ENCODE measurements at places on chromosomes 16 and 17. TPM values are rescaled to one million over a fixed set of nuclear protein-coding genes. Genes with fewer than 3 reads are reported as not detected.

DNA sequence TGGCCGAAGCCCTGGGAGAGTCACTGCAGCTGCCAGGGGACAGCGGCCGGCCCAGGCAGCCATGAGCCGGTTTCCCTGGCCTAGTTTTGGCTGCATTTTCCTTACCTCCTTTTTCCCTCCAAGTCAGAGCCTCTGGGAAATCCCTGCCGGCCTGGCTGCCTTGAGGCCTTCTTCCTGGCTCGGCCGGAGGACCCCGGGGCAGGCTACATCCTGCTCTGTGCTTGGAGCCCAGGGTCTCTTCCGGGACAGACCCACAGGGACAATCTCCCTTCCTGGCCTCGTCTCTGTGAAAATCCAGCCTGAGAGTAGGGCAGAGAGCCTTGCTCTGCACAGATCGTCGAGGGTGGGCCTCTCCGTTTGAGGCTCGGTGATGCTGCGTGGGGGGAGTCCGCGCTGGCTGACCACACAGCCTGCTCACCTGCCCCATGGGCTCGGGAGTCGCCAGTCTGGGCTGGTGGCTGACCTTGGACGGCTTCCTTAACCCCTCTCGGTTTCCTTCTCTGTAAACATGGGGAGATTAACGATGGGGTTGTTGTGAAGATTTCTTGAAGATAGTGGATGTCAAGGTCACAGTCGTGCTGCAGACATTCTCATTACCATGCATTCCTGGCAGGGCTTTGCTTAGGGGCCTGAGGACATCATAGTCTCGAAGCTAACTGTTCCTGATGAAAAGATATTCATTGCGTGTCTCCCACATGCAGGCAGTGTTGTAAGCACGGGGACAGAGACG is 34.8 kb upstream of the CIBAR2 start:
- peaks cover 26% of the 10 kb centered on the region for H3K4me1 ChIP-seq
- H3K36me3 ChIP-seq, result no peaks in the 10 kb centered on the region
- H3K27ac ChIP-seq, result no peak overlapping the region
- H3K27me3 ChIP-seq, result peaks cover 3% of the 10 kb centered on the region

- H3K36me3 ChIP-seq, result no peaks in the 10 kb centered on the region
- DNase-seq, result no peak
- no peak overlapping the region for H3K27ac ChIP-seq
- H3K4me3 ChIP-seq, result no peak overlapping the region
Observed at GRCh38 chr17:82016061-82016874, 6.4 kb downstream of the CENPX start.

DNA sequence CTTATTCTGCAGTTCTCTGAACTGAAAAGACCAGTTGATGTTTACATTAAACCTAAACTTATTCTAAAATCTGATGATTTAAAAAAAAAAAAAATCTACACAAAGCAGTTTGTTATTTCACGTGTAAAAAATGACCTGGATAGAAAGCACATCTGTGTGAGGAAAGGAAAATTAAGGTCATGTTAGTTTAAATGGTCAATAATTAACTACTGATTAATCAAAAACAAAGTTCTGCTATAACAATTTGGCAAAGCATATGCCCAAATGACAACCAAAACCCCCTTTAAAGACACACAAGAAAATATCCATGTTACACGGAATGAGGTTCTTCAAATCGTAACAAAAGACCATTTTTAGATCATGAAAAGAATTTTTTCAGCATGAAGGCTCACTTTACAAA is 30.4 kb downstream of the CACNG1 start:
- H3K27ac ChIP-seq, result no peak overlapping the region
- peaks cover 2% of the 10 kb centered on the region for H3K36me3 ChIP-seq
- H3K27me3 ChIP-seq, result no peaks in the 10 kb centered on the region
- no peak for DNase-seq

GRCh38 chr16:80611171-80611929 is 70.6 kb downstream of the DYNLRB2 start:
- DNase-seq, result no peak
- H3K36me3 ChIP-seq, result peaks cover 7% of the 10 kb centered on the region
- H3K27me3 ChIP-seq, result no peaks in the 10 kb centered on the region
- peaks cover 8% of the 10 kb centered on the region for H3K4me1 ChIP-seq
- H3K27ac ChIP-seq, result no peak overlapping the region

GRCh38 chr17:50200457-50201275 is 765 bp downstream of the COL1A1 start:
- no peaks in the 10 kb centered on the region for H3K36me3 ChIP-seq
- peaks cover 61% of the 10 kb centered on the region for H3K27me3 ChIP-seq
- peak overlapping the region; percentile 86 for H3K4me3 ChIP-seq

GRCh38 chr16:23416816-23417215 is 36.2 kb downstream of the COG7 start:
- H3K4me1 ChIP-seq, result no peaks in the 10 kb centered on the region
- H3K4me3 ChIP-seq, result no peak overlapping the region
- H3K36me3 ChIP-seq, result peaks cover 3% of the 10 kb centered on the region
- no peak for DNase-seq
- H3K27me3 ChIP-seq, result no peaks in the 10 kb centered on the region
- H3K27ac ChIP-seq, result no peak overlapping the region

- DNase-seq, result no peak
- peaks cover 17% of the 10 kb centered on the region for H3K4me1 ChIP-seq
- H3K36me3 ChIP-seq, result no peaks in the 10 kb centered on the region
- no peak overlapping the region for H3K4me3 ChIP-seq
- no peak overlapping the region for H3K27ac ChIP-seq
Observed at GRCh38 chr17:7060165-7060891, 16.4 kb upstream of the SLC16A11 start.

- no peak overlapping the region for H3K27ac ChIP-seq
- H3K36me3 ChIP-seq, result no peaks in the 10 kb centered on the region
- no peak for DNase-seq
- no peaks in the 10 kb centered on the region for H3K27me3 ChIP-seq
Observed at GRCh38 chr16:81499576-81500380, 55.2 kb downstream of the CMIP start.

GRCh38 chr17:74491626-74492025 is 25.2 kb downstream of the CD300A start:
- no peaks in the 10 kb centered on the region for H3K36me3 ChIP-seq
- peaks cover 23% of the 10 kb centered on the region for H3K27me3 ChIP-seq
- no peak overlapping the region for H3K27ac ChIP-seq
- peaks cover 10% of the 10 kb centered on the region for H3K4me1 ChIP-seq
- H3K4me3 ChIP-seq, result no peak overlapping the region

GRCh38 chr17:42424991-42425610 is 2.0 kb upstream of the CAVIN1 start:
- no peak overlapping the region for H3K4me3 ChIP-seq
- H3K36me3 ChIP-seq, result no peaks in the 10 kb centered on the region
- no peak overlapping the region for H3K27ac ChIP-seq
- DNase-seq, result no peak
- peaks cover 64% of the 10 kb centered on the region for H3K27me3 ChIP-seq

GRCh38 chr16:56990407-56991286 is 1.3 kb downstream of the NLRC5 start:
- no peaks in the 10 kb centered on the region for H3K36me3 ChIP-seq
- peak overlapping the region; percentile 89 for H3K4me3 ChIP-seq
- H3K27me3 ChIP-seq, result peaks cover 82% of the 10 kb centered on the region
- H3K4me1 ChIP-seq, result peaks cover 11% of the 10 kb centered on the region
- no peak overlapping the region for H3K27ac ChIP-seq

- DNase-seq, result no peak
- peaks cover 13% of the 10 kb centered on the region for H3K4me1 ChIP-seq
- no peak overlapping the region for H3K4me3 ChIP-seq
Observed at GRCh38 chr16:52725461-52725860, 178.5 kb upstream of the TOX3 start.

DNA sequence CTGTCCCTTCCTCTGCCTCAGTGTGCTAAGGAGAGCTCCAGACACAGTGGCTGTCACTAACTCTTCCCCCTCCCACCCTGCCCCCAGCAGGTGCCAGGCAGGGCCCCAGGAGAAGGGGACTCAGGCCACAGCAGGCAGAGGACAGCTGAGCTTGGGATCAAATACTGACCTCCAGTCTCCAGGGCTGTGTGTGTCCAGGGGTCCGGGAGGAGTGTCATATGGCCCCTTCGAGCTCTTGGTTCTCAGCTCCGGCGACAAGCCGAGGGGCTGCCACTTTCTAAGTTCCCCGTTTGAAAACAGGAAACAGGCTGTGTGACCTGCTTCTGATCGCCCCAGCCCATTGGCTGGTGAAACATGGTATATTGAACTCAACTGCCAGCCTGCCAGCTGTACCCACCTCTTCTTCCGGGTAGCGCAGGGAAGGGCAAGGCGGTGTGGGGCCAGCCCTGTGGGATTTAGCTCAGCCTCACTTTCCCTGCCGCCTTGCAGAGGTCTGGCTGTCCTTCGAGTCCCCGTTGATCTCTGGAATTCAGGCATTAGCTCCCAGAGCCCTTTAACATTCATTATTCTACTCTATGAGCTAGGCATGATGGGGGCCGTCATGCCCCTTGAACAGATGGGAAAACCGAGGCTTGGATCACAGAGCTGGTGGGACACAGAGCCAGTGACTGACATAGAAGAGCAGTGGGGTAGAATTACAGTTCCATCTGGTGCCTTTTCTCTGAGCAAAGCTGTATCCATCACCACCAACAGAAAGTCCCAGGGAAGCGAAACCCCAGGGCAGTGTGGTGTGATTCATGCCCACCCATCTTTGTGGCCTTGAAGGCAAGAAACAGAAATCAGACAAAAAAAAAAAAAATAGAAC is at the start of gene SNX20:
TSS of gene SNX20 (minus strand) at position 292 of the 865 bp plus-strand sequence. CDS start 3,786 bp downstream, outside the sequence.
- H3K27me3 ChIP-seq, result no peaks in the 10 kb centered on the region
- peak within 1 kb of the TSS; percentile 23 for H3K27ac ChIP-seq
- H3K4me1 ChIP-seq, result no peaks in the 10 kb centered on the region
- DNase-seq, result no peak
- H3K4me3 ChIP-seq, result no peak within 1 kb of the TSS

DNA sequence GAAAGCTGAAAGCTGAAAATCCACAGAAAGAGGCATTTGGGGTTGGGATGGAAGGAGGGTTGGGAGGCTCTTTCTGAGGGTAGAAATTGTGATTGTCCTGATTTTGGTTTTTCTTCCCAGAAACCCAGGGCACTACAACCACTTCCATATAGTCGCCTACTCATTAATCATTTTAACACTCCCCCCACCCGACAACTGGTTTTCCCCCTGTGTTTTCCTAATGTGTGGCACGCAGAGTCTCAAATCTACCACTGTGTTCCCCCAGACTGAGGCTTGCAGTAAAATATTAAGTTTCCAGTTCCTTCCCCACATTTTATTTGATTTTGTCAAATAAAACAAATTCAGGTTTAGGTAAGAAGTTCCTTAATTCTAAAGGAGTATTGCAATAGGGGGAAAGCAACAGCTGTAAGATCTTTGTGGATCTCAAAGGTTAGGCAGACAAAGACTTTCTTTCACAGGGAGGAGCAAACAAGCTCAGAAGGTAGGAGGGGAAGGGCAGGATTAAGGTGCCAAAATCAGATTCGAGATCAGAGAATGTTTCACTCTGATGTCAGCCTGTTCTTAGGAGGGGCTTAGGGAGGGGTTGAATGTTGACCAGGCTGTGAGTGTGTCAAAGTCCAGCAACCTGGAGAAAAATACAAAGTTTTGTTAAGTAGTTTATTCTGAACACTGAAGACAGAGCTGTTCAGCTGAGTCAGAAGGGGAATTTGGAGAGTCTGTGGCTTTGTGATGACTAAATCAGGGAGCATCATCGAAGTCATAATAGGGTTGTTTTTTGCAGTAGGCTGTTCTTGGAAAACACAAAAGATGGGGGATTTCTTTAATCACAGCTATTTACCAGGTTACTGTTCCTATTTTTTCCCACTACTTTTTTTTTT is 3.6 kb downstream of the ZNF267 start:
- H3K4me1 ChIP-seq, result peaks cover 41% of the 10 kb centered on the region
- no peak for DNase-seq
- no peak overlapping the region for H3K27ac ChIP-seq
- H3K4me3 ChIP-seq, result peak overlapping the region; percentile 34
- no peaks in the 10 kb centered on the region for H3K27me3 ChIP-seq
- peaks cover 26% of the 10 kb centered on the region for H3K36me3 ChIP-seq

GRCh38 chr16:2821487-2822157 is 4.6 kb downstream of the PRSS21 start:
- H3K4me3 ChIP-seq, result no peak overlapping the region
- H3K27ac ChIP-seq, result no peak overlapping the region
- peaks cover 10% of the 10 kb centered on the region for H3K27me3 ChIP-seq

DNA sequence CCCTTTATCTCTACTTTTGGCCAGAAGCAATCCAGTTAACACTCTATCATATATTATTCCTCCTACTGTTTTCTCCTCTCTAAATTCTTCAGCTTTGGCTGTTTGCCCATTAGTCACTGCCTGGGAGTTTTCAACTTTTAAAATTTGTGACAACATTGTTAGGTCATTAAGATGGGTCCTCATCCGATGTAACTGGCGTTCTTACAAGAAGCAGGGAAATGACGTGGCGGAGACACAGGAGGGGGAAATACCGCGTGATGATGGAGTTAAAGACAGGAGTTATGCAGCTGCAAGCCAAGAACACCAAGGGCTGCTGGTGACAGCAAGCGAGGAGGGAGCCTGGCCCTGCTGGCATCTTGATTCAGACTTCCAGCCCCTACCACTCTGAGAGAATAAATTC is 34.8 kb upstream of the CPHXL start:
- no peak overlapping the region for H3K4me3 ChIP-seq
- peaks cover 9% of the 10 kb centered on the region for H3K27me3 ChIP-seq
- H3K4me1 ChIP-seq, result no peaks in the 10 kb centered on the region
- no peak overlapping the region for H3K27ac ChIP-seq
- no peaks in the 10 kb centered on the region for H3K36me3 ChIP-seq
- DNase-seq, result no peak

GRCh38 chr16:15829460-15829859 is 27.4 kb downstream of the MYH11 start:
- H3K4me3 ChIP-seq, result no peak overlapping the region
- H3K4me1 ChIP-seq, result no peaks in the 10 kb centered on the region
- no peak overlapping the region for H3K27ac ChIP-seq
- no peak for DNase-seq

The NEK8 gene
- 6.3 TPM for total RNA-seq

The TMEM235 gene
- not detected for total RNA-seq

The CHST6 gene
- total RNA-seq, result 22.4 TPM

The SSTR5 gene
- total RNA-seq, result not detected

The KRT32 gene
- total RNA-seq, result not detected

The CDYL2 gene
- total RNA-seq, result 5.2 TPM

The NUPR1 gene
- total RNA-seq, result not detected

The KRTAP17-1 gene
- total RNA-seq, result not detected
